ENCODE measurements at places on chromosomes 7 and 10.

DNA sequence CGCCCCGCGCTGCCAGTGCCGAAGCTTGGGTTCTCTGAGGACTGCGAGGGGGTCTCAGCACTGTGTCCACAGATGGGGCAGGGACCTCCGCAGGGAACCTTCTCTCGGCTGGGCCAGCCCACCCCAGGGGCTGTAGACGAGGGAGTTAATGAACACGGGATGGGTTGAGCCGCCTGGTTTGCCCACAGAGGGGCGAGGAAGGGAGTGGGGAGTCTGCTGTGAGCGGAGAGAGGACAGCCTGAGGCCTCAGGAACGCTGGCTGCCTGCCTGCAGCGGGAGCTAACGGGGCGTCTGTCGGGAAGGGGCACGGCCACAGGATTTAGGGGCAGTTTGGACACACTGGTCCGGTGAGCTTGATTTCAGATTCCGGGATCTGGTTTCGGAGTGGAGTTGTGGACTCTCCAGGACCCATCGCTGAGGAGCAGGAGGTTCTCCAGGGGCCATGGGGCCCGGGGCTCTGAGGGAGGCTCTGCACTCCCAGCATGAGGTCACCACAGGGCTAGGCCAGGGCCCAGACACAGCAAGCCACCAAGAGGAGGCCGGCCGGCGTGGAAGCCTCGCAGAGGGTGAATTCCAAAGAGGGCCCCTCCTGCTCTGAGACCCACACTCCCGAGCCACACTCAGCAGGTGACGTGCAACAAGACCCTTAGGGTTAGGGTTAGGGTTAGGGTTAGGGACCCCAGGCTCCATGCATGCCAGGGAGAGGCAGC lies 19.0 kb upstream of the FAM20C start:
- H3K4me1 ChIP-seq: peaks cover 22% of the 10 kb centered on the region
- DNase-seq: no peak
- no peak overlapping the region for H3K27ac ChIP-seq
- no peaks in the 10 kb centered on the region for H3K27me3 ChIP-seq
- H3K36me3 ChIP-seq: no peaks in the 10 kb centered on the region

DNA sequence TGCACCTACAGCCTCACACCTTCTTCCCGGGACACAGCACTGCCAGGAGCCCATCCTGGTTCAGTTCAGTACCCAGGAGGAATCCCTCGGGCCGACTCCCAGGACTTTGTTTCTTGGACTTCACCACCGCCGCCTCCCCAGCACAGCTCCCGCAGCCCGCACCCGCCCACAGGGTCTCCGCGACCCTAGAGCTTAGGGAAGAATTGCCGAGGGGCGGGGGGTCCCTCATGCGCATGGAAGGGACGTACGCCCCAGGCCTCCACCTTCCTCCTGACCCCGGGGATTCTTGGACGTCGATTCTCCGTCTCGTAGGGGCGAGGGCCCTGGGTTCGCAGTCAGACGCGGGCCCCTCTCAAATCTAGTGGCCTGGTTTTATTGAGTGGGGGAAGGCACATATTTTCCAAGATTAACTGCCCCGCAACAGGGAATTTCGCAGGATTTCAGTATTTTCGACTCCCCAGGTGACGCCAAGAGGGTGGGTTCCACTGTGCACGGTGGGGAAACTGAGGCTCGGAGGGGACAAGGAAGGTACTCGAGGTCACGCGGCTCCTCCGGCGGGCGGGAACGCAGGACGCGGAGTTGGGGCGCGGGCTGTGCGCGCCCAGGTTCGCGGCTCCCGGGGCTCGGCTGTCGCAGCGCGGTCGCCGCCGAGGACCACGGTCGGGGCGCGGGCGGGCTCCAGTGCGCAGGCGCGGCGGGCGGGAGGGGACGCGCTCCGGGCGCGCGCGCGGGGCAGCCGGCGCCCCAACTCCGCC lies at the start of gene ADCY1:
ADCY1 (plus strand) TSS at position 708 of the 755 bp plus-strand sequence. CDS start 176 bp downstream, outside the sequence.
- peak within 1 kb of the TSS; percentile 92 for H3K4me3 ChIP-seq
- H3K27ac ChIP-seq: no peak within 1 kb of the TSS
- peaks cover 33% of the 10 kb centered on the region for H3K27me3 ChIP-seq

- no peak overlapping the region for H3K4me3 ChIP-seq
- no peaks in the 10 kb centered on the region for H3K36me3 ChIP-seq
- DNase-seq: no peak
- peaks cover 10% of the 10 kb centered on the region for H3K4me1 ChIP-seq
- H3K27ac ChIP-seq: no peak overlapping the region
- H3K27me3 ChIP-seq: no peaks in the 10 kb centered on the region
Measured at GRCh38 chr7:96408881-96409280, 87.0 kb upstream of the SLC25A13 start.

DNA sequence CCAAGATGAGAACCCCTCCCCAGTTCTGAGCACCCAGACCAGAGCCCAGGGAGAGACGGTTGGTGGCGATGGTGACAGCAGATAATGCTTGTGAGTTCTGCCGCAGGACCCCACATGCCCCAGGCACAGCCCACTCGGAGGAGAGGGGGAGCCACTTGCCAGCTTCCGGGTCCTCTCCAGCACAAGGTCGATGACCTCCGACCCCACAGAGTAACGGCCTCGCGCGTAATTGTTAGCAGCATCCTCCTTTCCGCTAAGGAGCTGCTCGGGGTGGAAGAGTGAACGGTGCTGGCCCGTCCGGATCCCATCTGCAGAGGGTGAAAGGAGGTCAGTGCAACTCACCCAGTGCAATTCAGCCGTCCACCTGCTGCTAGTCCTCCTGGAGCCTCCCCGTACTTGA lies 9.5 kb downstream of the TUBAL3 start:
- no peaks in the 10 kb centered on the region for H3K27me3 ChIP-seq
- no peak for DNase-seq

DNA sequence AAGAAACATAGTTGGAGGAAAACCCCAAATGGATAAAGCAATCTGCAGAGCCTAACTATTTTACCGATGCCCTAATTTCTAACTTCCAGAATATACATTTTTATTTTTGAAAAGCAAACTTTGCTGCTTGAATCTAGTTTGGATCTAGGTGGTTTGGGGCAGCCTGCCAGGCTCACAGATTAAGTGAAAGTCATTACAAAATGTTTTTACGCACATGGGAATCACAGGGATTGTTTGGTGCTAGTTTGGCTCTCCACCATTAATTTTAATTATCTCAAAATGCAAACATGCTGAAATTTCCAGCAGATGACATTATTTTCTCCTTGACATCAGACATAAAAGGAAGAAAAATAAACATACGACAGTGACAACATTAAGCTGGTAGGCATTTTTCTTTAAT lies 166.7 kb upstream of the INHBA start:
- no peak overlapping the region for H3K27ac ChIP-seq
- H3K27me3 ChIP-seq: no peaks in the 10 kb centered on the region
- no peaks in the 10 kb centered on the region for H3K4me1 ChIP-seq
- H3K36me3 ChIP-seq: no peaks in the 10 kb centered on the region
- no peak overlapping the region for H3K4me3 ChIP-seq

GRCh38 chr7:139358541-139359365 lies 941 bp upstream of the LUC7L2 start:
- peak overlapping the region; percentile 97 for H3K27ac ChIP-seq
- H3K27me3 ChIP-seq: no peaks in the 10 kb centered on the region
- H3K4me3 ChIP-seq: peak overlapping the region; percentile 72
- DNase-seq: peak; percentile 46
- no peaks in the 10 kb centered on the region for H3K36me3 ChIP-seq
- peaks cover 22% of the 10 kb centered on the region for H3K4me1 ChIP-seq

GRCh38 chr7:37356911-37357636 lies 91.6 kb downstream of the ELMO1 start:
- peaks cover 46% of the 10 kb centered on the region for H3K4me1 ChIP-seq
- no peak for DNase-seq
- H3K36me3 ChIP-seq: no peaks in the 10 kb centered on the region
- H3K27me3 ChIP-seq: no peaks in the 10 kb centered on the region

GRCh38 chr10:50360077-50360850 lies 108.9 kb upstream of the ASAH2 start:
- no peaks in the 10 kb centered on the region for H3K27me3 ChIP-seq
- no peak overlapping the region for H3K4me3 ChIP-seq
- no peaks in the 10 kb centered on the region for H3K4me1 ChIP-seq
- no peak for DNase-seq
- no peak overlapping the region for H3K27ac ChIP-seq

GRCh38 chr7:101378751-101379174 lies 16.1 kb downstream of the COL26A1 start:
- H3K27me3 ChIP-seq: no peaks in the 10 kb centered on the region
- H3K4me1 ChIP-seq: peaks cover 7% of the 10 kb centered on the region
- H3K4me3 ChIP-seq: no peak overlapping the region
- H3K36me3 ChIP-seq: no peaks in the 10 kb centered on the region
- H3K27ac ChIP-seq: peak overlapping the region; percentile 73
- DNase-seq: peak; percentile 52

DNA sequence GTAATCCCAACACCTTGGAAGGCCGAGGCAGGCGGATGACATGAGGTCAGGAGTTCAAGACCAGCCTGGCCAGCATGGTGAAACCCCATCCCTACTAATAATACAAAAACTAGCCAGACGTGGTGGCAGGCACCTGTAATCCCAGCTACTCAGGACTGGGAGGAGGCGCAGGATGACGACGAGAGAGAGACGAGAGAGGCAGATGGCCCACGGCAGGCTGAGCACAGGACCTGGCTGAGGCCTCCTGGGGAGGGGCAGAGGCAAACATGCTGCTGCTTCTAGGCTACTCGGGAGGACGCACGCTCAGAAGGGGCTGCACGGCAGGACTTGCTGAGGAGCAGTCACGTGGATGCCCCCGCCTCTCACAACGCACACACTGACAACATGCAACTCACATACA lies 22.4 kb downstream of the DIP2C start:
- no peak overlapping the region for H3K27ac ChIP-seq
- H3K27me3 ChIP-seq: no peaks in the 10 kb centered on the region
- no peaks in the 10 kb centered on the region for H3K36me3 ChIP-seq

- H3K36me3 ChIP-seq: no peaks in the 10 kb centered on the region
- no peak overlapping the region for H3K27ac ChIP-seq
- no peak for DNase-seq
- no peak overlapping the region for H3K4me3 ChIP-seq
- no peaks in the 10 kb centered on the region for H3K4me1 ChIP-seq
Measured at GRCh38 chr7:19009241-19009935, 108.0 kb downstream of the TWIST1 start.

DNA sequence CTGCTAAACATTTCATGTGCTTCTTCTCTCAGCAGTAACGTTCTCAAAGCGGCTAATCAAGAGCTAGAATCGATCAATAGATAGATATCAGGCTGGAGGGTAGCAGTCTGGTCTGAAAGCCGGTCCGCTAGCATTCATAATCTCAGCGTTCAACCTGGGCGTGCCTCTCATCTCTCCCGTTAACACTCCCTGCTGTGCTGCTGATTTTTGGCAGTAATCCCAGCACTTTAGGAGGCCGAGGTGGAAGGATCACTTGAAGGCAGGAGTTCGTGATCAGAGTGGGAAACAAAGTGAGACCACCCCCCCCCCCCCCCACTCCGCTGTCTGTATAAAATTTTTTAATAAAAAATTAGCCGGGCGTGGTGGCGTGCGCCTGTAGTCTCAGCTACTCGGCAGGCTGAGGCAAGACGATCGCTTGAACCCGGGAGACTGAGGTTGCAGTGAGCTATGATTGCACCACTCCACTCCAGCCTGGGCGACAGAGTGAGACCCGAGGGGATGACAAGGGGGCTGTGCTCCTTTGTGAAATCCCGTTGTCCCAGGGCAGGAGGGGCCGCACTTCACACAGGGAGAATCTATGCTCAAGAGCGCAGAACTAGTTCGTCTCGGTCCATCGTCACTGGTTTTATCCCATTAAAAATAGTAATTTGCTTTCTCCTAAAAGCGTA lies 624 bp upstream of the CEP55 start:
- H3K36me3 ChIP-seq: no peaks in the 10 kb centered on the region
- peak; percentile 58 for DNase-seq
- H3K4me3 ChIP-seq: peak overlapping the region; percentile 58
- H3K4me1 ChIP-seq: no peaks in the 10 kb centered on the region
- peak overlapping the region; percentile 35 for H3K27ac ChIP-seq
- no peaks in the 10 kb centered on the region for H3K27me3 ChIP-seq

GRCh38 chr7:158662610-158663427 lies 41.8 kb downstream of the NCAPG2 start:
- DNase-seq: peak; percentile 20
- H3K27me3 ChIP-seq: no peaks in the 10 kb centered on the region
- H3K4me1 ChIP-seq: peaks cover 5% of the 10 kb centered on the region
- H3K36me3 ChIP-seq: no peaks in the 10 kb centered on the region
- no peak overlapping the region for H3K4me3 ChIP-seq
- peak overlapping the region; percentile 51 for H3K27ac ChIP-seq

- DNase-seq: no peak
- H3K36me3 ChIP-seq: no peaks in the 10 kb centered on the region
- H3K27me3 ChIP-seq: no peaks in the 10 kb centered on the region
- no peak overlapping the region for H3K4me3 ChIP-seq
Measured at GRCh38 chr10:76397181-76398042, 966.0 kb downstream of the LRMDA start.

- DNase-seq: no peak
- H3K4me3 ChIP-seq: no peak overlapping the region
- H3K27ac ChIP-seq: no peak overlapping the region
- H3K4me1 ChIP-seq: no peaks in the 10 kb centered on the region
- H3K36me3 ChIP-seq: no peaks in the 10 kb centered on the region
Measured at GRCh38 chr7:41190581-41190980, 512.3 kb downstream of the INHBA start.

- H3K27me3 ChIP-seq: peaks cover 23% of the 10 kb centered on the region
- no peaks in the 10 kb centered on the region for H3K4me1 ChIP-seq
- peak; percentile 74 for DNase-seq
- peak overlapping the region; percentile 24 for H3K4me3 ChIP-seq
- H3K36me3 ChIP-seq: no peaks in the 10 kb centered on the region
Measured at GRCh38 chr10:86389441-86390193, 23.0 kb upstream of the GRID1 start.

DNA sequence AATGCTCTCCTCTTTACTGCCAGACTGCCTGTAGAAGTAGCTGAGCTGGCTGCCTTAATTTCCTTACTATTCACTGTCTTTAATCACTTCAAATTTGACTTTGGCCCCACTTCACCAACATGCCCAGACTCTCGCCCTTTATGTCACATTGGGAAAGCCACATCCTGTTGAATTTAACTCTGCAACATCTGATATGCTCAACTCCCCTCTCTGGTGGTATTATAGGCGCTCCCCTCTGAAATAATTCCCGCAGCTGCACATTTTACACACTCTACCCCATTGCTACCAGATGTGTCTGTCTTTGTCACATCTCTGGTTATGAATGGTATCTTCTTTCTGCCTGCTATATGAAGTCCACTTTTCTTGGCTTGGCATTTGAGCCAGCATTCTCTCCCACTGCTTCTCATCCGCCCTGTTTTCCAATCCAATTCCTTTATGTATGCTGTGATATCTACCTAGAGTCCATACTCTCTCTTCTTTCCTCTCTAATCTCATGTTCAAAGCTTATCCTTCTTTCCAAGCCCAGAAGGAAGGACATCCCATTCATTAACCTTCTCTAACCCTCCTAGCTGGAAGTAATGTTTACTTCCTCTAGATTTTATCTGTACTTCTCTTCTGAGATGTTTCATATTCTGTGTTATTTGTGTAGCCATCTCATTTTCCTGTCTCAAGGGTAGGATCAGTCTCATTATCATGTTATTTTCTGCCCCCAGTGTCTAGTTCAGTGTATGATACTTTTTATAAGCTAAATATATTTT lies 134.5 kb downstream of the ST7 start:
- peak overlapping the region; percentile 31 for H3K27ac ChIP-seq
- no peaks in the 10 kb centered on the region for H3K27me3 ChIP-seq
- no peak for DNase-seq
- H3K4me3 ChIP-seq: no peak overlapping the region
- no peaks in the 10 kb centered on the region for H3K36me3 ChIP-seq

GRCh38 chr10:7192061-7192460 lies 218.8 kb downstream of the SFMBT2 start:
- no peaks in the 10 kb centered on the region for H3K4me1 ChIP-seq
- no peak for DNase-seq
- H3K4me3 ChIP-seq: no peak overlapping the region

Data from cardiac muscle cell (in vitro differentiated cells and primary cell).